Brain (organoid and tissue), 16 donors: ENCODE measurements at places on chromosomes 5 and 9.
A peak's percentile ranks its signal among the peaks of the same experiment; 100 is the strongest.

DNA sequence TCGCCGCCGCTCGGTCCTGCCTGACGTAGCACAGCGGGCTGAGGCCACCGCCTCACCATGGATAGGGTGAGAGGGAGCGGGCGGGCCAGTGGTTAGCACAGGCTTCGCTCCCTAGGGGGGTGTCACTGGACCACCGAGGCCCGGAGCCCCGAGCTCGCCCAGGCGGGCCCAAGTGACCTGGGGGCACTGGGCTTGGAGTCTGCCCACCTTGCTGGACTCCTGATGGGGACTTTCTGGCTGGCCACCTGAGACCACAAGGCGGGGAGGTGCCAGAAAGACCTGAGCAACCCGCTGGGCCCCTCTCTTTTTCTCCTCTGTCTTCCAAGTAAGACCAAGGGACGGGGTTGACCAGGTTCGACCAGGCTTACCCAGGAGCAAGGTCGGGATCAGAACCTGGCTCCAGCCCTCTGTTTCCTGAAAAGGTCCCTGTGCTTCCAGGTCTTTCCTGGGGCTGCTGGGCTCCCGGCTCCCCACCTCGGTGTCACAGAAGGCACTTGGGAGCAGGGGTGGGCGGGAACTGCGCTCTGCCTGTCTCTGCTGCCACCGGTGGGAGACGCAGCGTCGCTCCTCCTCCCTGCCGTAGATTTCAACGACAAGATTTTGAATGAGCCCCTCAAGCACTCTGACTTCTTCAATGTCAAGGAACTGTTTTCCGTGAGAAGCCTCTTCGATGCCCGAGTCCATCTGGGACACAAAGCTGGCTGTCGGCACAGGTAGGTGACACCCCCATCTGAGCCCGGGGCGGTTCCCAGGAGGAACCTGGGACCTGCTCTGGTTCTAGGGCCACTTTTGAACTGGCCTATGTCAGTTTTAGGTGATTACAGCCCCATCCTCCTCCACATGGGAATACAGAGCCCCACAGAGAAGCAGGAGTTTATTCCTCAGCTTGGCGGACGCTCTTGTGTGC lies 1.0 kb downstream of the MRPS2 start:
- no peak for DNase-seq

- DNase-seq, result peak; percentile 85
Observed at GRCh38 chr5:17806818-17807468, 172.7 kb downstream of the TAF11L14 start.

- DNase-seq, result no peak
Observed at GRCh38 chr5:51181208-51181894, 201.9 kb upstream of the ISL1 start.

- DNase-seq, result no peak
Observed at GRCh38 chr5:112143690-112144089, 275.4 kb downstream of the EPB41L4A start.

GRCh38 chr5:112983363-112983762 lies 6.8 kb downstream of the DCP2 start:
- DNase-seq, result no peak

- DNase-seq, result no peak
Observed at GRCh38 chr9:121217609-121218292, 16.1 kb upstream of the RAB14 start.

- DNase-seq, result peak; percentile 71
Observed at GRCh38 chr9:84860249-84861115, 191.0 kb downstream of the NTRK2 start.

DNA sequence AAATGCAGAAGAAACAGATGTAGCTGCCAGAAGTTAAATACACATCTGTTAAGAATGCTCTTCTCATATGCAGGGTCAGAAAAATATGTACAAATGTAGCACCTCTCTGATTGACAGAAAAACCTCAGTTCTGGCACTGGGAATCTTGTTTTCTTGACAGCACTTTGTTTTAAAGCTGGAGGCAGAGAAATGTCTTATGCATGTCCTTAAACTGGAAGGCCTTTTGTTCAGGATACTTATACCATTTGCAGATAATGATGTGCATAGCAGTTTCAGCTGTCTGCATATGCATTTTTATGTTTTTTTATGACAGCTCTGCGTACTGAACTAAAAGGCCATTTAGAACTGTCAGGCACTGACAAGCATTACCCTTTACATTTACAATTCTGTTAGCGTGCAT lies 567.9 kb downstream of the EBF1 start:
- no peak for DNase-seq

GRCh38 chr5:122436615-122437014 lies 124.6 kb downstream of the SNCAIP start:
- no peak for DNase-seq

DNA sequence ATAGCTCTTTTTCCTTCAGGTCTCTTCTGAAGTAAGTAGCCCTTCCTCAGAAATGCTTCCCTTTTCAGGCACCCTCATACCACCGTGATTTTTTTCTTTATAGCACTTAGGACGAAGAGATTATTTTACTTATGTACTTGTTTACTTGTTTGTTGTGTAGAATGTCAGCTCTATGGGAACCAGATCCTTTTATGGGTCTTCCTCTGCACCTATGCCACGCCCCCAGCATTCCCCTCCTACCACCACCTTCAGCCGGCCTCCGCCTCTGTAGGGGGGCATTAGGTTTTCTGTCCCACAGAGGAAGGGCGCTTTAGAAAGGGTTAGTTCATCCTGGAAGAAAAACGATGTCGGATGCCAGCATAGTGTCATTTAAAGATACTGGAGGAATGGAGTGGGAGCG lies 1.8 kb downstream of the CDKN2B-AS1 start:
- no peak for DNase-seq

- DNase-seq, result no peak
Observed at GRCh38 chr9:91934654-91935053, 15.4 kb downstream of the ROR2 start.

GRCh38 chr5:98144116-98144515 lies 629.3 kb upstream of the RGMB start:
- DNase-seq, result peak; percentile 85

DNA sequence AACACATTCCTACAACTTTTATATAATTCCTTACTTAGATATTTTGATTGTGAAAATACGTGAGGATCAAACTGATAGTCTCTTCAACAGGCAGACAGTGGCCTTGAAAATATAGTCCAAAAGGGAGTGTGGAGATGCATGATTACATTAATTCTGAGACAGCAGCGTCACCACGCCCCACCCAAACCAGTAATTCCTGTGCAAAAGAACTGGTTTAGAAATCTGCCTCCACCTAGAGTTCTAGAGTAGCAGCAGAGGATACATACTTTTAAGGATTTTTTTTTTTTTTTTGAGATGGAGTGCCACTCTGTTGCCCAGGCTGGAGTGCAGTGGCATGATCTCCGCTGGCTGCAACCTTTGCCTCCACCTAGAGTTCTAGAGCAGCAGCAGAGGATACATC lies 1.6 kb upstream of the TUT7 start:
- DNase-seq, result no peak

- no peak for DNase-seq
Observed at GRCh38 chr5:34691326-34691725, 35.2 kb downstream of the RAI14 start.

DNA sequence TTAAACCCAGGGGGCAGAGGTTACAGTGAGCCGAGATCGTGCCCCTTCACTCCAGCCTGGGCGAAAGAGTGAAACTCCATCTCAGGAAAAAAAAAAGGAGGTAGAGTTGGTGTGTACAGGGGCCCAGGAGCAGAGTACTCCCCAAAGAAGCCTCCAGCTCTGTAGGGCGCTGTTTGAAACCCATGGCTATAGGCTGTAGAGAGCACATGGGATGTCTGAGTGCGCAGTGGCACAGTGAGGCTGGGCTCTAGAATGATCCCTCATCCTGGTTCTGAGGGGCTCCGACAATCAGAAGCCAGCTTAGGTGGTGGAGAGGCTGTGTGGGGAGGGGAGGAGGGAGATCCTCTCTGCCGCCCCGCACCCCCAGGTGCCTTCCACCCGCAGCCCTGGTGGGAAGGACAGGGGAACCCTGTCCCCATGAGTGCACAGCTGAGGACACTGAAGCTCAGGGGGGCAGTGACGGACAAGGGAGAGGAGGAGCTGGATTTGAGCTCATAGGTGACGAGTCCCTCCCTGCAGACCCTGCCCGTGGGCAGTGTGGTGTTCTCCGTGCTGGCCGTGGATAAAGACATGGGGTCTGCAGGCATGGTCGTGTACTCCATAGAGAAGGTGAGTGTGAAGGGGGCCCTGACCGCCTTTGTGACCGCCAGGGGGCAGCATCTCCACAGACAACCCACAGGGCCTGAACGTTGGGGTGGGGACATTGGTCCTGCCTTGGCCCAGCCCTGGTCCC lies 24.6 kb downstream of the CDHR2 start:
- peak; percentile 63 for DNase-seq

GRCh38 chr9:36441966-36442365 lies 41.9 kb upstream of the RNF38 start:
- no peak for DNase-seq

DNA sequence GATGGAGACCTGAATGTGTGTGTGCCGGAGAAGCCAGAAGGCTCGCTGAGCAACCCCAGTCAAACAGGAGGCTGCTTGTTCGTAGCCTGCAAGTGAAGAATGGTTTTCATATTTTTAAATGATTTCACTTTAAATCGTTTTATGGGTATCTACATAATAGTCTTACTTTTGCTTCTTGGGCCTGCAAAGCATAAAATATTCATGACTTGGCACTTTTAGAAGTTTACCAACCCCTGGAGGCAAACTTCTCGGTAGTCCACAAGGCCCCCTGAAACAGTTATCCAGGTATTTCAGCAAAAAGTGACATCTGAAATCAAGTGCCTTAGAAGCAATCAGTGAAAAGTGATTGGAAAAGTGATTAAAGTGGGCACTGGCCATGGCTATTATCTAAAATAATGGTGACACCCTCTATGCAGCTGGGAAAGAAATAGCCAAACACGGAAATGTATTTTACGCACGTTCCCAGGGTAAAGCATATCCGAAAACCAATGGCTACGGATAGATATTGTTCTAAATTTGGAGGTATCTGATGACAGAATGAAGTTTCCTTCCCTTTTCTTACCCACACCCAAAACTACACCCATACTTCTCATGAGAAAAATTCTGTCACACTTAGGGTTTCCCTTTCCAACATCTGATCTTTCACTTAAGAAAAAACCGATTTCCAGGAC lies 39.0 kb downstream of the RAPGEF1 start:
- DNase-seq, result no peak

- no peak for DNase-seq
Observed at GRCh38 chr5:96426831-96427230, 6.2 kb downstream of the PCSK1 start.

GRCh38 chr5:5360941-5361520 lies 61.4 kb upstream of the ICE1 start:
- no peak for DNase-seq

DNA sequence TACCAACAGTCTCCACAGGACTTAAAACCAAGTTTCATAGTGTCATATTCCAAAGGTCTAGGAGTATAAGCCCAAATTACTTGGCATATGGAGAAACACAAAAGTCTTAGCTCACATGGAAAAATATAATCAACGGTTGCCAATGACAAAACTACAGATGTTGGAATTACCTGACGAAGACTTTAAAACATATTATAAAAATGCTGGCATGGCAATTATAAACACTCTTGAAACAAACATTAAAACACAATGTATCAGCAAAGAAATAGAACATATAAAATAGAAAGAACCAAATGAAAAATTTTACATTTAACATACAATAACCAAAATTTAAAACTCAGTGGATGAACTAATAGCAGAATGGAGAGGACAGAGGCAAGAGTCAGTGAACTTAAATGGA lies 7.9 kb upstream of the WDR41 start:
- no peak for DNase-seq

DNA sequence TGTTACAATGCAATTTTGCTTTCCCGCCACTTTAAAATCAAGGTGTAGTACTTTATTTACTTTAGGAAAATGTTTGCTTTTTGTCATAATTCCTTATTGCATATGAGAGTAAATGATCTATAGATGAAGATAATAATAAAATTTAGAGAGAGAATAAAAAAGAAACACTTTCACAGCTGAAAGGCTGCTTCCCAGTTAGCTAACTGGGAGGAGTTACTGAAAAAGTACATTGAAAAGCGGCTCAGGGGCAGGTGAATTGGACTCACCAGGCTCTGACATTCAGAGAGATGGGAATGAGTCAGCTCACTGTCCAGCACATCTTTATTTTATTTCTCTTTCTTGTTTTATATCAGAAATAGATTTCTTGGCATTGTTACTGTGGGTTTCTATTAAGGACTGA lies 131.7 kb upstream of the CCDC152 start:
- DNase-seq, result no peak

- no peak for DNase-seq
Observed at GRCh38 chr5:167720259-167720658, 571.2 kb upstream of the WWC1 start.

DNA sequence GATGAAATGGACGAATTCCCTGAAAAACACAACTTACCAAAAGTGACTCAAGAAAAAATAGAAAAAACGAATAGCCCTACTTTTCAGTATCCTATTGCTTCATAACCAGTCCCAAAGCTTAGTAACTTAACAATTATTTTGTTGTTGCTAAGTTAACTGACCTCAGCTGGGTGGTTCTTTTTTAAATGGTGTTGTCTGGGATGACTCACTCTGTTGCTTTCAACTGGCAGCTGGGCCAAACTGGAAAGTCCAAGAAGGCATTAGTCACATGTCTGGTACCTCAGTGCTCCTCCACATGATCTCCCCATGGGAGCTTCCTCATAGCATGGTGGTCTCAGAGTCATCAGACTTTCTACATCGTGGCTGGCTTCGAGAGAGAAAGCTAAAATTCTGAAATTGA lies 47.8 kb upstream of the ADAMTS2 start:
- no peak for DNase-seq

- peak; percentile 14 for DNase-seq
Observed at GRCh38 chr5:145243016-145243415, 592.1 kb downstream of the PRELID2 start.

DNA sequence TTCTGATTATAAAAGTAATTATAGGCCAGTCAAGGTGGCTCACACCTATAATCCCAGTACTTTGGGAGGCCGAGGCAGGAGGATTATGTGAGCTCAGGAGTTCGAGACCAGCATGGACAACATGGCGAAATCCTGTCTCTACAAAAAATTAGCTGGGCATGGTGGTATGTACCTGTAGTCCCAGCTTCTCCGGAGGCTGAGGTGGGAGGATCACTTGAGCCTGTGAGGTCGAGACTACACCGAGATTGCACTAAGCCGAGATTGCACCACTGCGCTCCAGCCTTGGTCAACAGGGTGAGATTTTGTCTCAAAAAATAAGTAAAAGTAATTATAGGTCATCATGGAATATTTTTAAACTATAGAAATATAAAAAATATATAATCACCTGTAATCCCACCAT lies 18.1 kb downstream of the IRF1 start:
- no peak for DNase-seq

GRCh38 chr9:12760758-12761157 lies 14.1 kb upstream of the LURAP1L start:
- DNase-seq, result no peak

GRCh38 chr5:14665101-14665822 lies 744 bp downstream of the OTULIN start:
- peak; percentile 35 for DNase-seq

GRCh38 chr9:89281106-89281505 lies 29.9 kb upstream of the CKS2 start:
- no peak for DNase-seq

- DNase-seq, result no peak
Observed at GRCh38 chr5:113230711-113231652, 203.8 kb downstream of the TSSK1B start.
